ENCODE measurements at places on chromosomes 12 and 14. TPM values are rescaled to one million over a fixed set of nuclear protein-coding genes. Genes with fewer than 3 reads are reported as not detected.

KLRC4 gene
- polyA plus RNA-seq = not detected

OR6C6 gene
- polyA plus RNA-seq = not detected

THAP2 gene
- polyA plus RNA-seq = 20.6 TPM

MANSC4 gene
- polyA plus RNA-seq = 0.31 TPM

CISTR gene
- not detected for polyA plus RNA-seq

EIF2S3B gene
- polyA plus RNA-seq = 4.8 TPM

Data from left lung (tissue), 14 donors.